CD8-positive, alpha-beta memory T cell (primary cell): ENCODE measurements at places on chromosomes 7 and 10.

GRCh38 chr10:12056748-12057147, 12.0 kb upstream of the DHTKD1 start:
- DNase-seq = no peak

GRCh38 chr10:49471532-49471931, 67.4 kb downstream of the ERCC6 start:
- no peak for DNase-seq

DNA sequence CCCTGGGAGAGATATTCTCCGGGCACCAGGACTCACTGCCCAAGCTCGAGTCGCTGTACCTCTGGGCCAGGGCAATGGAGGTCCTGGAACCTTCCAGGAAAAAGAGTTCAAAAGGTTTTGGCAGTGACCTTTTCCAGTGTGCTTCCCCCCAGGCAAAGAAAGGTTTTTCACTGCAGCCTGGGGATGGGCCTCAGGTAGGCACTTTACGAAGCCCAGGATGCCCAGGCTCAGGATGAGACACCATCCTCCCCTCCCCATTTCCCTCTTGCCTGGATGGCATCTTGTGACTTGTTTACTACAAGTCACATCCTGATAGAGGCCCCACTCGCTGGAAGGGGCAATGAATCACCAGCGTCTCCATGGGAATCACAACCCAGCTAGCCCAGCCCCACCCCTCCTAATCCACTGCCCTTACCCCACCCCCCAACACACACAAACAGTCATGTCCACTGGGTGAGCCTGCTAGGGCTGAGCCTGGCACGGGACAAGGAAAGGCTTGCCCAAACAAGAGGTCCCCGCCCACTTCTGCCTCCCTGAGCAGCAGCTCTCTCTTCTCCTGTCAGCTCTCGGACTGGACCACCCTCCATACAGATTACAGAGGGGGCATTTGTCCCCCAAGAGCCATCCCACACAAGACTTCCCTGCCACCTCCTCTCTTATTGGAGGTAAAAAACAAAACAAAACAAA, 93.8 kb upstream of the SMNDC1 start:
- DNase-seq = no peak

DNA sequence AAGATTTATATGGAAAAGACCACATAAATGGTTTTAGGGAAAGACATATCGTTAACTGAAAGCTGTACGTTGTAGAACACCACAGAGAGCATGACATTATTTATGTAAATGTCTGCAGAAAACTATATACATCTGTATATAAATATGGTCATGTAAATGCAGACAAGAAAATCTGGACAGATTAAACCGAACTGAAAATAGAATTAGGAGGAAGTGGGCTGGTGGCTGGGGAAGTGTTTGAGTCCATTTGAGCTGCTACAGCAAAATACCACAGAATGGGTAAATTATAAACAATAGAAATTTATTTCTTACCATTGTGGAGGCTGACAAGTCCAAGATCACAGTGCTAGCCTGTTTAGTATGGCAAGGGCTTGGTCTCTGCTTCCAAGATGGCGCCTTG, 56.3 kb upstream of the USP6NL start:
- no peak for DNase-seq

GRCh38 chr7:36942955-36943354, 218.7 kb upstream of the AOAH start:
- no peak for DNase-seq

DNA sequence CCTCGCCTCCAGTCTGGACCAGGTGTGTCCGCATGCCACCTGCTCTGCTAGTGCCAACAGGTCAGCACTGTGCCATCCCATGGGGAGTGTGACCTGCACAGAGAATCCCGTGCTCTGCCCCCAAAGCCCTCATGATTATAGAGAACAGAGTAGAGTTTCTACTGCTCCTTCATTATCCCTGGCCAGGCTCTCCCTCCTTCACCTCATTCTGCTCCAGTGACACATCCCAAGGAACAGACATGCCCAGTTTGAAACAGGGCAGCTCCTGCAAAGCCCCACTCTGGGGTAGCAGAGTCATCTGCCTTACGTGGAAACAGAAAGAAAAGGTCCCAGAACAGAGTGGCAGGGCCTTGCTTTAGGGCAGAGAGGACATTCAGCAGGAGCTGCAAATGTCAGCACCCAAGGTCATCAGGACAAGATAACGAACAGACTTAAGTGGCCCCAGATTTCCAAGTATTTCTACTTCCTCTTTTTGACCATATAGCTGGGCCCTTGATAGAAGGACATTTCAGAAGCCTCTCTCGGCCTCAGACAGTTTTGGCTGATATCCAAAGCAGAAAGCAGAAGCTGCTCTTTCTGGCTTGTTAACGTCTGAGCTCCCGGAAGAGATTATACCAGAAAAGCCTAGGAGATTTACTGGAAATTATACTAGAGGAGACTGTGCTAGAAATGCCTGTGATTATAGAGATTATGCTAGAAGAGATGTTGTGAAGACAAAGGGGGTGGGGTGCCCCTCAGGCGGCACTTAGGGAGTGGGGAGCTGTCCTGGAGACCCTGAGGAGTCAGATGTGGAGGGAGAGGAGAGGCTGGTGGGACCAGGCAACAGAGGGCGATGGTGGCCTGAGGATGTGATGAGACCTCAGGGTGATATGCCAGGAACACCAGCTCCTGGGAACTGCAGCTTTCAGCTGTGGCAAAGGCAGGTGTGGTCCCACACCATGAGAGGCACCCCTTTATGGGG, 12.6 kb downstream of the TMEM176B start:
- DNase-seq = no peak

- no peak for DNase-seq
Measured at GRCh38 chr7:39022796-39023195, 45.1 kb downstream of the POU6F2 start.

- peak; percentile 72 for DNase-seq
Measured at GRCh38 chr7:41881331-41882130, 178.6 kb upstream of the INHBA start.

GRCh38 chr7:82443036-82443546, 486 bp downstream of the CACNA2D1 start:
- DNase-seq = no peak

- DNase-seq = no peak
Measured at GRCh38 chr7:155181768-155182167, 111.6 kb downstream of the HTR5A start.

DNA sequence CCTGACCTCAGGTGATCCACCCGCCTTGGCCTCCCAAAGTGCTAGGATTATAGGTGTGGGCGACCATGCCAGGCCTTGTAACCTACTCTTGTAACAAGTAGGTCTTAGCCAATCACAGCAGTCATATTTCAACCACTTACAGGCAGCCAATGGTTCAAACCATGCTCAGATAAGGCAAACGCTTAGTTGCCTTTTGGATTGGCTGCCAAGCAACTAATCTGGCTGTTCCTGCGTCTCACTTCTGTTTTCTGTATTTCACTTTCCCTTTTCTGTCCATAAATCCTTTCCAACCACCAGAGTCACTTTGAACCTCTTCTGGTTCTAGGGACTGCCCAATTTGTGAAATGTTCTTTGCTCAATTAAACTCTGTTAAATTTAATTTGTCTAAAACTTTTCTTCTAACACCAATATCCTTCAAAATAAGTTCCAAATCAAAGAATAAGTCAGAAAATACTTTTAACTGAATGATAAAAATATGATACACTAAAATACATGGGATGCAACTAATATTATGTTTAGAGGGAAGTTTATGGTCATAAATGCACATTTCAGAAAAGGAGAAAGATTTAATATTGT, 19.1 kb upstream of the PRF1 start:
- no peak for DNase-seq
